Bronchial epithelial cell (primary cell): ENCODE measurements at places on chromosomes 3 and 15. TPM values are rescaled to one million over a fixed set of nuclear protein-coding genes. Genes with fewer than 3 reads are reported as not detected.

Gene PCLAF
- total RNA-seq = 1.8 and 3.2 TPM in 2 replicates

Gene SLC15A2
- 2.6 and 2.8 TPM in 2 replicates for total RNA-seq

GRCh38 chr15:39918688-39919385 lies 1.2 kb downstream of the GPR176 start:
- peak; percentile 72 for DNase-seq

DNA sequence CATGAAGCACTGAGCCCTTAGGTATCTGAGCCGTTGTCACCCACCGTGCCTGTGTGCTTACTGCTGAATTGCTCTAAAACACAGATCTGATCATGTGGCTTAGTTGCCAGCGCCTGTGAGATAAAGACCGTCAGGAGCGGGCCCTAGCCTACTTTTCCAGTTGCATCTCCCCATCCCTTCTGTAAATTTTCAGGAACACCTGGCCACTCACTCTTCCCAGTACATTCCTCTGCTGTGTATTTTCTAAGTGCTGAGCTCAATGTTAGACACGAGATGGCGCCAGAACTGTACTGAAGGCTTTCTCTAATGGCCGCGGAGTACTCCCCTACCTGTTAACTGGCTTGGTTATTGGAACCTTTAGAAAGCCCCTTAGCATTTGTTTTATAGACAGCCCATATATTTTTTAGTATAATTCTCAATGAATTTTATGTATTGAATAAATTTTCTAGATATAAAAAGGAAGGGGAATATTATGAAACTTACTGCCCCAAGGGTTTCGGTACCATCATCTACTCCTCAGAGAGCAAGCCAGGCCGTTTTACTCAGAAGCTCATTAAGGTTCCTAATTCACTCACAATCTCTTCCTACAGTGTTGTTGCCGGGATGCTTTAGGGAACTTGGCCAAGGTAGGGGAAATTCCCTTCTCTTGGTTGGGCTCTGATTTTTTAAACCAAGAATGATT lies 16.7 kb upstream of the WNT7A start:
- peak; percentile 71 for DNase-seq

Gene LAMB2
- 174 and 189 TPM in 2 replicates for total RNA-seq

Gene GPR62
- total RNA-seq = not detected in 2 replicates

GRCh38 chr3:98817547-98818041 lies 54.5 kb downstream of the ST3GAL6 start:
- peak; percentile 63 for DNase-seq

Gene SPINT1
- 145 and 191 TPM in 2 replicates for total RNA-seq

- DNase-seq = peak; percentile 96
Measured at GRCh38 chr3:72903004-72903403, 15.2 kb downstream of the GXYLT2 start.

Gene SYNPR
- total RNA-seq = not detected in 2 replicates

- no peak for DNase-seq
Measured at GRCh38 chr3:48418651-48419050, 11.2 kb downstream of the PLXNB1 start.

DNA sequence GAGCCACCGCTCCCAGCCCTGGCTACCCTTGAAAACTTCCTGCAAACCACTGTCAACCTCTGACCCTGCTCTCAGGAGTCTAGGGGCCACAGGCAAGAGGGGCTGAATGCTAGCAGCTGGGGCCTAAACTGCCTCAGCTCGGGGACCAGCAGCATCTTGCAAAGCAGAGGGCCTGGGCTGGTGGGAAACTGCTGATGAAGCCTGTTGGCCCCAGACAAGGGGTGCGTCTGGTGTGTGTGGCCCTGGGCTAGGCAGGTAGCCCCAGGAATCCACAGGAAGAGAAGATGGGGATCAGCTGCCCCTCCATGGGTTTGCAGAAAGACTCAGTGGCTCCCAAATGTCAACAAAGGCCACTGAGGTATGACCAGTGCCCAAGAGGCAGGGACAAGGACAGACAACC lies 8.2 kb upstream of the POLG start:
- no peak for DNase-seq

DNA sequence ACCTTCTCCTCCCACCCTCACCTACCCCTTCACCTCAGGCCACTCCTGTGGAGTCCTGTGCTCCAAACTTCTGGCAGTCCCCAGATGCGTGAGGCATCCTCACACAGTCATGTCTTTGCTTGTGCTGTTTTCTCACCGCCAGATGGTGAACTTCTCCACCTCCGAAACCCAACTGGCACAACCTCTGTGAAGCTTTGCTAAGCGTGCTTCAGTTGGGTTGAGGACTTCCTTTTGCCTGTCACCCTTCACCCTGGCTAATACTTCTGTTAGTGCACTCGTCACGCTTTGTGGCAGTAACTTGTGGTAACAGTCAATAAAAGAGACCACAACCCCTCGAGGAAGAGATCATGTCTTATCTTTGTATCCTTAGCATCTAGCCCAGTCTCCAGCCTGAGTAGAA lies 42.0 kb upstream of the SKOR1 start:
- no peak for DNase-seq

- peak; percentile 85 for DNase-seq
Measured at GRCh38 chr3:142896201-142896755, 7.4 kb upstream of the PCOLCE2 start.

Gene C3orf49
- total RNA-seq = not detected in 2 replicates

DNA sequence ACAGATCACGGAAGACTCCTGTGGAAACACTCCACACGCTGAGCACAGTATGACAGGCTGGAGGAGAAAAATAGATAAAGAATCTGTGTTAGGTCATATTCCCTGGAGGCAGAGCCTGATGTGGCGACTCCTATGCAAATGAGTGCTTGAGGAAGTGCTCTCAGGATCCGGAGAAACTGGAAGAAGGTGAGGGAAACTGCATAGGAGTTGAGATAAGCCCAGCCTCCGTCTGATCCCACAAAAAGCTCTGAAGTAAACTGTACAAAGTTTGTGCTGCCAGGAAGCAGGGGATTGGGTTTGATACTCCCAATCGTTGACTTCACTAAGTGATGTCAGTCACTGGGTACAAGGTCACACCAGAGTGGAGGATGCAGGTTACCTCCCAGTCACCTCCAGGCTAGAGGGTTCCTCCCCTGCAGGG lies 33.4 kb downstream of the OSBPL10 start:
- peak; percentile 65 for DNase-seq

GRCh38 chr15:69403594-69403993 lies 10.6 kb upstream of the KIF23 start:
- DNase-seq = peak; percentile 35

Gene KLF15
- total RNA-seq = 0.26 and 3.4 TPM in 2 replicates

Gene SLC30A4
- total RNA-seq = 3.4 and 6.1 TPM in 2 replicates

DNA sequence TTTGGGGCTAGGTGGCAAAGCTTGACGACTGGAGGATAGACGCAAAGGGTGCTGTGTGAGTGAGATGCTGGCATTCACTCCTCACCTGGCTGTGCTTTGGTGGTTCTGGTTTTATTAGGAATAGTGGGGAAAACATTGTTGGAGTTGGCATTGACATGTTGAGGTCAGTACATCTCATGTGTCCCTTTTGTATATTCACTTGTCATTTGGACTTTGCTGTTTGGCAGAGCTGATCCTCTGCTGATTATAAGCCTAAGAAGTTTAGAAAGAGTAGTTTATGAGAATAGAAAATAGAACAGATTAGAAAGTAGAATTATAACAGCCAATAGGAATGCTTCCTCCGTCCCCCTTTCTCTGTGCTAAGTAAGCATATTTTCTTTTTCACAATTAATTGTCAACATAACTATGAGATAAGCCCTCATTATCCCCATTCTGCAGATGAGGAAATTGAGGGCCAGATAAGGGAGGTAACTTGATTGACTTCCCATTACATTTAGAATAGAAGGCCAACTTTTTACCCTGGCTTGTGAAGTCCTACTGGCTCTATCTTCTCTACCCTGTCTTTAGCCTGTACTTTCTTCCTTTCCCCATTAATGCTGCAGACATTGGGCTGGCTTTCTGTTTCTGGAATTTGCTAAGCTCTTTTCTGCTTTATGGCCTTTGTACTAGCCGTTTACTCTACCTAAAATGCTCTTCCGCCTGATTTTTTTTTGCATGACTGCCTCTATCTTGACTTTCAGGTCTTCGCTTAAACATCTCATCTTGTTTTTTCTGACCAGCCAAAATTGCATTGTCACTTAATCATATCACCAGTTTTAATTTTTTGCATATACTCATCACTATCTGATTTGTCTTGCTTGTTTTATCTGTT lies 12.8 kb downstream of the ITPR1 start:
- no peak for DNase-seq

DNA sequence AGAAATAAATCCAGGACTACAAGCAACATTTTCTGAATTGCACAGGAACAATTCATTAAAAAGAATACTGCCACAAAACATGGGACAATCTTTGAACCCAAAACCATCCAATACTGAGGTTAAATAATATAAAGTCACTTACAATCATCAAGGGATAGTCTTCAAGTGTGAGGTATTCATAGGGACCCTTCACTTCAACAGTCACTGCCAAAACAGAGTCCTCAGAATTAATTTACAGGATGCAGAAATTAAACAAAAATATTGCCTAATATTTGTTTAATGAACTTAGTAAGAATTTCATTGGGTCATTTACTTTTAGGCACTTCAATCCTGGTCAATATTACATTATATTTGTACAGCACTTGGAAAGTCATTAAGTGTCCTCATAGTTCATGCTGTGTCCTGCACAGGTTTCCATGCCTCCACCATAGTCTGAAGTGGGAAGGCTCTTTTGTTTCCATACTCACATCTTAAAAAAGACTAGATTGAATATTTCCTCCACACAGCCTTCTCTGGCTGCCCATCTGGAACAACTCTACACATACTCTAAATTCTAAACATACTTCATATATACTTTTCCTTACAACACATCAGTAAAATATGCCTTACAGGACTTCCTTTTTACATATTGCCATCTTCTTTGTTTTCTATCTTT lies 31.6 kb upstream of the VPS39 start:
- no peak for DNase-seq

- DNase-seq = peak; percentile 36
Measured at GRCh38 chr3:29050155-29050554, 230.7 kb upstream of the RBMS3 start.

- DNase-seq = no peak
Measured at GRCh38 chr3:97884586-97885123, 62.8 kb downstream of the CRYBG3 start.

Gene CHL1
- 0.26 TPM in 2 replicates for total RNA-seq

DNA sequence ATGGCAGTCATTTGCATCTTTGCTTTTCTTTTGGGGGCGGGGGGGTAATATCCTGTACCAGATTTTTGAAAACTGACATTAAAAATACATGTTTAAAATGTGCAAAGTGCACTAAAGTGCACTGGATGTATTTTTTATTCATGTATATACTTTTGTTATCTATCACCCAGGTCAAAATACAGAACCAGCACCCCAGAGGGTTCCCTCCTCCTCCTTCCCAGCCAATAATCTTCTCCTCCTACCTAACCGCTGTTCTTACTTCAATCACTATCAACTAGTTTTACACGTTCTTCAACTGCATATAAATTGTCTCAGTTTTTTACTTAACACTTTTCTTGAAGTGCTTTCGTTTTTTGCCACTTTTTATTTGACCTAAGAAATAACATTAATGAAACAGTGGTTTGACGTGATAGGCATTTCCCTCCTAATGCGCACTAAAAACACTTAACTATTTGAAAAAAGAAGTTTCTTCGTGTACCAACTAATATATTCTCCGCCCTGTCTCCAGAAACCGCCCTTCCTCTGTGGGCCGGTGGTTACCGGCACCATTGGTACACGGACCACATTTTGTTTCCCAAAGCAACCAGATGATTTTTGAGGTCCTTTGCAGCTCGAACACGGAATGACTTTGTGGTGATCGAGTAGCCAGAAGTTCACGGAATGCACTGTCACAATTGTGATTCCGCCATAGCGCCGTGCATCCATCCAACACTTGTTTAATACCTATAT lies 836 bp upstream of the AKAP13 start:
- DNase-seq = peak; percentile 27

DNA sequence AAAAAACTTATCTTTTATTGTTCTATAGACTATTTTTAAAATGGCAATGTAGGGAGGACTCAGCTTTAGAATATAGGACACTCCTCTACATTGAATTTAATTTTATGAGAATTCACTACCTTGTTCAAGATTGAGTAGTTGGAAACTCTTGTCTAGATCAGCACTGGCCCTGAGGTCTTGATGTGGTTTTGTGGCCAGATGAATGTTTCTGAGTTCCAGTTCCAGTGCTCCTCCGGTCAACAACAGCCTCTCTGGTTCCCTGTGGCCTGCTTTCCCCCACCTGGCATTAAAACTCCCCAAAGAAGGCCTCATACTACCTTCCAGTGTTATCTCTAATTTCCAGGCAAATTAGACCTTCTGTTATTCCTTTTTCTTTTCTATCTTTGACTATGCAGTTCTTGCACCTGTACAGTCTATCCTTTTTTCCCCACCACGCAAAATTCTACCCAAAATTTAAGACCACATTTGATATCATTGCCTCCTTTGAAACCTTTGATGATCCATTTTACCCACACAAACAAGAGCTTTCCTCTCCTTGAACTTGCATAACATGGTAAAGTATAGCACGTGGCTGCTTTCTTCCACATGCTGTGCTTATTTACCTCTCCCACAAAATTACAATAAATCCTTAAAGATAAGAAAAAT lies 9.6 kb upstream of the ANP32A start:
- DNase-seq = no peak

- peak; percentile 87 for DNase-seq
Measured at GRCh38 chr15:70492240-70493177, 270.8 kb downstream of the UACA start.

Gene DLL4
- 0.13 TPM in 1 of 2 replicates, not detected in the other for total RNA-seq

DNA sequence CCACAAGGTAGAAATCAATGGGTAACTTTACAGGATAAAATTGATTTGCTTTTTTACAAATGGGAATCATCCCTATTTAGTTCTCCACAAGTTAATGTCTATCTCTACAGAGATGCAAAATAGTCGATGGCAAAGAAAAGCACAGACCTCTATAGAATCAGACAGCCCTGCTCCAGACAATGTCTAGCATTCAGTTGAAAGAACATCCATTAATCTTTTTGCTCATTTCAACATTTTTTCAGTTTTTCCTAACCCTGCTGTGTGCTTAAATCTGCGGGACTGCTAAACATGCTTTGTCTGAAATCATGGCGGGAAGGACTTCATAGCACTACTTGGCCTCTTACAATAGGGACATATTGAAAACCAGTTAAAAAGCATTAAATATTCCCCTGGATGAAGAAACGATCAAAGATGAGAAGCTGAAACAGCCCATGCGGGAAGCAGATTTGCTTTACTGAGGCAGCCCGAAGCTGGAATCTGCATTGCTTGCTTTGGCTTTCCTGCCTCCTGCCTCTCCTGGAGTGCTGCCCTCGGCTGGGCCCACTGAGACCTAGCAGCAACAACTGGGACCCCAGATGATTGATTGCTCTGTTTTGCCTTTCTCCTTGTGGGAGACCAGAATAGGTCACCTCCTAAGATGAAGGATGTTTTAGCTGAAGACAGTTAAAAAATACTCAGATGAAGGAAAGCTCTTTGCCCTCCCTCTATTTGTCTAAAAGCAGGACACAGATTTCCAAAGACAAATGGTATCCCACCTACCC lies 38.5 kb upstream of the RASGRP1 start:
- no peak for DNase-seq

Gene PTH1R
- not detected in 2 replicates for total RNA-seq

- DNase-seq = no peak
Measured at GRCh38 chr15:49372366-49372765, 50.7 kb upstream of the FGF7 start.

- DNase-seq = no peak
Measured at GRCh38 chr3:141111364-141112155, 60.4 kb downstream of the SPSB4 start.

Gene AADACL2
- not detected in 2 replicates for total RNA-seq

- DNase-seq = peak; percentile 28
Measured at GRCh38 chr3:23884481-23884880, 32.3 kb downstream of the NKIRAS1 start.

Gene GOLGA6A
- 0.13 TPM in 1 of 2 replicates, not detected in the other for total RNA-seq
